Stimulated activated CD4-positive, alpha-beta T cell treated with anti-CD3 and anti-CD28 coated beads, Interleukin-2, amount 100 ng/mL, for 24 hours (primary cell): ENCODE measurements at places on chromosomes 5 and 9.

GRCh38 chr5:124910354-124911016, 164.0 kb upstream of the ZNF608 start:
- DNase-seq = no peak

DNA sequence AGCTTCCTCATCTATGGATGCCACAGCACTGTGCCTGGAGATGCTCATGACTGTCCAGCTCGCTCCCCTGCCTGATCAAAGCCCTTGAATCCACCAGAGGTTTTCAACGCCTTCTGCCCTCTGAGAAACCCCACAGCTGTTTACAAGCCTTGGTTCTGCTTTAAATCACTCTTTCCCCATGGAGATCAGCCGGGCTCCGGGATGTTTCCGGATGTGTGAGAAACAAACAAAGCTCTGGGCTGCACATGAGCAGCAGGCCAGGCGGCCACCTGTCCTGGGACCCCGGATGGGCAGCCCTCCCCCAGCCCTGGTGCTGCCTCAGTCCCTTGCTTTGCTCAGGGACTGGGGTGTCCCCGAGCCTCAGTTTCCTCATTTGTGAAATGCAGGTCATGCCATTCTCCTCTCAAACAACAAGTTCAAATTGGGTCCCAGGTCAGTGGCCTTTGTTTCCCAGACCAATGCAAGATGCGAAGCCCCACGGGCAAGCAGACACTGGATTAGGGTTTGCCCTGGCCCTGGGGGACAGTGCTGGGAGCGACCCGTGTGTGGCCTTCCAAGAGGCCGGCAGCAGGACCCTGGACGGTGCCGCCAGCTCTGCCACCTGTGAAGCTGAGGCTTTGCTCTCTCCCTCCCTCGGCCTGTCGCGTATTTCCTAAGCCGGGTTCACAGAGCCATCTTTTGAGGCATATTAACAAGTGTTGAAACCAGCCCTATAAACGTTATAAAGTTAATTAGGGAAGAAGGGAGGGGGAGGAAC, 42.4 kb upstream of the PHYKPL start:
- no peak for DNase-seq

- DNase-seq = no peak
Measured at GRCh38 chr5:126847456-126847820, 70.5 kb downstream of the LMNB1 start.

GRCh38 chr5:157343842-157344790, 78.2 kb downstream of the CYFIP2 start:
- no peak for DNase-seq

GRCh38 chr9:95048225-95049087, 269.1 kb downstream of the FANCC start:
- peak; percentile 66 for DNase-seq

DNA sequence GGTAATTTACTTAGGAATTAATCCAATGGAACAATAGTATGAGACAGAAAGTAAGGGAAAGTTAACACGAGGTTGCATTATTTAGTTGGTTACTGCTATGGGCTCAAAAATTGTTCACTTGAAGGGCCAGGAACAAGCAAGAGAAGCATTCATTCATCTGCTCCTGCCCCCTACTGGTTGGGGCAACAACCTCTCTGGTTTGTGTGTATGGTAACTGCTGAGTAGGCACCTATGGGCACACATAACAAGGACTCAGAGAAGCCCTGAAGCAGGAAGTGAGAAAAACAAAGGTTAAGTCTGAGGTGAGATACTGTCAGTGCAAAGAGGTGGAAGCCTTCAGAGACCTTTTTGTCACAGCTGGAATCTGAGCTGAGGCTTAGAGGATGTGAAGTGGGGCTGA, 34.4 kb upstream of the RANBP6 start:
- DNase-seq = no peak

GRCh38 chr9:79193501-79194223, 378.1 kb upstream of the TLE4 start:
- no peak for DNase-seq

DNA sequence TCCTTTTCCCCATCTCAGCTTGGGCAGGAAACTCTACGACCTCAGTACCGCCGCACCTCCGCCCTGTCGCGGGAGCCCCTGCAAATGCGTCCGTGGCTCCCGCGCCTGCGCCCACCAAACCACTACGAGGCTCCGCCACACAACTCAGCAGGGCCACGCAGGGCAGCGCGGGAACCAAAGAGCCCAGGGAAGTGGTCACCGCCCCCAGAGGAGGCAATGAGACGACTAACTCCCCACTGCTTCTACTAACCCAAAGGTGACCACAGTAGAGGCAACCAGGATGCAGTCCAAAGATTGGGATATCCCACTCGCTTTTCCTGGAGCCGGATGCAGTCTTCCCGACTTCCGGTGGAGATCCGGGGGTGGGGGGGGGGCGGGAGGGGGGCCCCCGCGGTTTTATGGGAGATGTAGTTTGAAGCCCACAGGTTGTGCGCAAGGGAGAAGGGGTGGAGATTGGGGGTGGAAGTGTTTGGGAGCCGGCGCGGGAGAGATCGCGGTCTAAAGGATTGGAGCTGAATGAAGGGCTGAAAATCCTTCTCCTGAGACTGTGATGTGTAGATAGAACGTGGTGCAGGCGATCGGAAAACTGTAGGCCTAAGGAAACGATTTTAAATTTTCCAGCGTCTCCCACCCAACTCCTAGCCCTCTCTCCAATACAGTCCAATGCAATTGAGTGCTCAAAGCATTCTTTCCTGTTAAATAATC, at the start of gene NUDT12:
TSS of gene NUDT12 (minus strand) at position 337 of the 705 bp plus-strand sequence. CDS start 2,541 bp downstream, outside the sequence.
- DNase-seq = peak; percentile 59

GRCh38 chr5:177194268-177194667, 60.7 kb downstream of the NSD1 start:
- no peak for DNase-seq

DNA sequence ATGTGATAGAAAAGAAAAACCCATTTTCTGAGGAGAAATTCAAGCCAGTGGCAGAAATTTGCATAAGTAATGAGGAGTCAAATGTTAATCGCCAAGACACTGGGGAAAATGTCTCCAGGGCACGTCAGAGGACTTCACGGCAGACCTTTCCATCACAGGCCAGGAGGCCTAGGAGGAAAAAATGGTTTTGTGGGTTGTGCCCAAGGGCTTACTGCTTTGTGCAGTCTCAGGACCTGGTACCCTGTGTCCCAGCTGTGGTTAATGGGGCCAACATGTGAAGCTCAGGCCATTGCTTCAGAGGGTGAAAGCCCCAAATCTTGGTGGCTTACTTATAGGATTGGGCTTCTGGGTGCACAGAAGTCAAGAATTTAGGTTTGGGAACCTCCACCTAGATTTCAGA, 54.8 kb upstream of the ADAMTS2 start:
- no peak for DNase-seq

DNA sequence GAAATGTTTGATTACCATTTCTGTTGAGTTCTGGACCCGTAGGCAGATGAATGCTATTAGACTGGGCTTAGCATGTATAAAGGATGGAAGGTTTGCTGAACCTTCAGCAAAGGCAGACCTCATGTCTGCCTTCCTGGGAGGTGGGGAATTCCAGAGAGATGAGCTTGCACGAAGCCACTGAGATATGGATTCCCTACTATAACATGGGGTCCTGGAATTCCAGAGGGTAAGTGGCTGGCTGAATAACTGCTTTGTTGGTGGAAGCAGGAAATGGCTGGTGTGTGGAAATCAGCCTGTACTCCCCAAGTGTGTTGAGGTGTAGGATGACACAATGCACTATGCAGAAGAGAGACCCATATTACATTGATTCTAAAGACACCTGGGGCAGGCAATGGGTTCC, 526.4 kb downstream of the CTNND2 start:
- DNase-seq = no peak

- no peak for DNase-seq
Measured at GRCh38 chr5:35881758-35882157, 25.1 kb downstream of the IL7R start.

DNA sequence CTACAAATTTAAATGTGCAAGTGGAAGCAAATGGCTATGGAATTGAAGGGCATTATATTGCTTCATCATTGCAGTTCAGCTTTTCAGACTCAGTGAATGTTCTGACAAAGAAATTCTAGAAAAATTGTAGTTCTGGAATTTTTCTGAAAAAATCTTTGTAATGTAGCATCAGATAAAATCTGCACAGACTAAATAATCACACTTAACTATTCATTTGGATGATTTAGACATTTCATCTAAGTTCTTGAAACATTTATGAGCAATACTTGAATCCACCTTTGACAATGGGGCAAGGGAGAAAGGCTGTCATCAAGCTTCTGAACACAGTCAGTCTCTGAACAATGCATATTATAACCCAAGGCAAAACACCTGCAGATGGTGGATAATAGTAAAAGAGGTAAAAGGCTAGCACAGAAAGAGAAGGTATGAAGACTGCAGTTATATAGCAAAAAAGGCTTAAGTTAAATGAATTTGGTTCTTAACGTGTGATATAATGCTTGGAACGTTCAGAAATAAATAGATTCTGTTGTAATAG, 1352.0 kb upstream of the NUDT12 start:
- DNase-seq = no peak

DNA sequence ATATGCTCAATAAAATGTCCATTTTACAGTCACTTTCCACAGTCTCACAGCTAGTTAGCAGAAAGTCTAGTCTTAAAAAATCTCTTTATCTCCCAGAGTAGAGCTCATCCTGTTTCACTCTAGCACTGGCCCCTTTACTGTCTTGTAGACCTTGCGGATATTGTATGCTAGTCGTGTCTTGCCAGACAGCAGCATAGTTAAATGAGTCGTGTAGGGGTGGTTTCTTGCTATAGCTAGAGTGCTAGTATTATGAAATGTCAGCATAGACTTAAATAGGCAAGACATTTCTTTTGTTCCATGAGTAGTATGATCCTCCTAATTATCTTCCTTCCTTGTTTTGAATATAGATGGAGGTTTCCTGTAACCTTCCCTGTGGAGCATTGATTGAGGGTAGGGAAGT, 77.4 kb downstream of the C7 start:
- no peak for DNase-seq

DNA sequence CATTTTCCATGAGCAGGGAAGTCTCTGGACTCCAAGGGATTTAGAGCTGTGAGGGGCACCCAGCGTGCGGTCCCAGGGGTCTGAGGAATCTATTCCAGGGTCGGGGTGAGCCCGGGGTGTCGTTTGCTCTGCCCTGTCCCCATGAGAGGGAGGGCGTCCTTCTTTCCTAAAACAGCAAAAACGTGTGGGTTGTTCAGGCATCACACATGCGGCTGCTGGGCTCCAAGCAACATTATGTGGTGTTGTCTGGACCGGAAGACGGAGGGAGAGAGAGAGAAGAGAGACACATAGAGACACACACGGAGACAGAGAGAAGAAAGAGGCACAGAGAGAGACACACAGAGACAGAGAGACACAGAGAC, 42.7 kb upstream of the COL5A1 start:
- DNase-seq = no peak

GRCh38 chr5:2701592-2701991, 49.9 kb downstream of the IRX2 start:
- DNase-seq = no peak

GRCh38 chr5:171102877-171103610, 206.0 kb upstream of the TLX3 start:
- no peak for DNase-seq
